ENCODE measurements at places on chromosomes 5 and 9.

DNA sequence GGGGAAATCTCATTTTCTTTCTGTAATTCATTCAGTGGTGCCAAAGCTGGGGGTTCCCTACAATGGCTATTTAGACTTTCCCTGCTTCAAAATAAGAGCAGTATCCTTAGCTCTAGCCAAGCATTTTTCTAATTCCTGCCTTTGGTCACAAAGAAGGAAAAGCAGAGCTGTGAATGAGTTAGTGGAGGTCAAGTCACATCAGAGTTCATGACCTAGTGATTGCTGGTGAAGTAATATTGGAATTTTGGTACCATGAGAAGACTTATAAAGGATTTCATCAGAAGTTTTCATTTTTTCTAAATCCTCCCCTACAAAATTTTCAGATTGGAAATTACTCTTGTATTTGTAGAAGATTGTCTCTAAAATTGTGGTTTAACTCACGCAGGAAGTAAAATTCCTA lies 28.0 kb downstream of the DNAJC21 start:
- peak; percentile 10 for DNase-seq

GRCh38 chr5:95152131-95152530 lies 132.8 kb downstream of the MCTP1 start:
- DNase-seq, result no peak

- no peak for DNase-seq
Measured at GRCh38 chr5:119166026-119166425, 95.1 kb downstream of the DMXL1 start.

DNA sequence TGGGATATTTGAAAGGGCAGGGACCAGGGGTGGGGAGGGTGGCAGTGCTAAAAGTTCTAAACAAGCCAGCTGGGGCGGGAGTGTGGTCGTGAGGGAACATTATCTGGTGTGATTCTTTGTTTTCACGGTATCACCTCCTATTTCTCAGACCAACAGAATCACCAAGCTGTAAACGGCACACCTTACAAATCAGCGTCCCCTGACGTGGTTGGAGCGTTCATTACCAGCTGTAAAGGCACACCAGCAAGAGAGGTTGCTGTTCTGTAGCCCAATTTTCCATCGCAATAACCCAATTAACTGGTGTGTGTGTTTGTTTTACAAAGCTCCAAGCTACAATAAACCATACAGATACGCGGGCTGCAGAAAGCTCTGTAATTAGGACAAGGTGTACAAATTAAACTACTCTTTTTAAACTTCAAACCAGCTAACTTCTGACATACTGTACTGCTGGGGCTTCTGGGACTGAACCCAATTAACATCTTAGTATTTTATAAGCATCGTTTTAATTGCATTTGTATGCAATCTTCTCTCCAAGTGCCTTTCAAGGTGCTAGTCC lies 303.6 kb upstream of the CLINT1 start:
- no peak for DNase-seq

GRCh38 chr5:36669015-36669651 lies 62.7 kb downstream of the SLC1A3 start:
- no peak for DNase-seq

GRCh38 chr9:36571333-36571732 lies 1.4 kb upstream of the MELK start:
- DNase-seq, result no peak

GRCh38 chr5:159965031-159965837 lies 43.7 kb upstream of the TTC1 start:
- DNase-seq, result peak; percentile 81

- no peak for DNase-seq
Measured at GRCh38 chr5:173163219-173163618, 18.9 kb downstream of the BNIP1 start.

GRCh38 chr5:141476132-141476911 lies 556 bp downstream of the PCDHGC3 start:
- DNase-seq, result peak; percentile 62

All from AG08395 (cell line).